ENCODE measurements at places on chromosomes 16 and 17.
A peak's percentile ranks its signal among the peaks of the same experiment; 100 is the strongest.

DNA sequence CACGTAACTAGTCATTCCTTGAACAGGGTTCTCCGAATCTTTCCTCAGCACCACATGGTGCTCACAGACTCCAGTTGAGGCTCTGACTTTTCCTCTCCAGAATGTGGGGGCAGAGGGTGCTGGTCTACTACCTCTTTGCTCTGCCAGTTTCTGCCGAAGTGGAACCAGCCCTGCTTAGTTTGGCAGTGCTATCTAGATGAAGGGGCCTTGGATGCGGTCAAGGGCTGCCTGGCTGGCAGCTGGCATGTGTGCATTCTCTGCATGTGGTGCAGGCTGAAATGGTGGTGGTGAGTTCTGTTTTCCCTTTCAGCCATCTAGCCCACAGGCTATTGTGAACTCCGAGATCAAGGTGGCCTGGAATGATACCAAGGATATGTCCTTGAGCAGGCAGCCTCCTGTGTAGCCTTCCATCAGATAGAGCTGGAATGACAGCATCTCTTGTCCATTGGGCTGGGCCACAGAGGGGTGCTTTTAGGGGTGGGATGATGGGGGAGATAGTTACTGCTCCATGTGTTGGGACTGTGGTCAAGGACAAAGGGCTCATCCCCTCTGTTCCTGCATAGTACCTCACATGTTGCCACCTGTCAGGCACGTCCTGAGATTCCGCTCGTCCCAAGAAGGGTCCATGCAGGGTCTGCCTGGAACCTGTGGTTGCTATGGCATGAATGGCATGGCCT, 2.0 kb downstream of the DYNLL2 start:
- no peak for DNase-seq

- no peak for DNase-seq
Measured at GRCh38 chr17:28917029-28917428, 14.2 kb upstream of the DHRS13 start.

DNA sequence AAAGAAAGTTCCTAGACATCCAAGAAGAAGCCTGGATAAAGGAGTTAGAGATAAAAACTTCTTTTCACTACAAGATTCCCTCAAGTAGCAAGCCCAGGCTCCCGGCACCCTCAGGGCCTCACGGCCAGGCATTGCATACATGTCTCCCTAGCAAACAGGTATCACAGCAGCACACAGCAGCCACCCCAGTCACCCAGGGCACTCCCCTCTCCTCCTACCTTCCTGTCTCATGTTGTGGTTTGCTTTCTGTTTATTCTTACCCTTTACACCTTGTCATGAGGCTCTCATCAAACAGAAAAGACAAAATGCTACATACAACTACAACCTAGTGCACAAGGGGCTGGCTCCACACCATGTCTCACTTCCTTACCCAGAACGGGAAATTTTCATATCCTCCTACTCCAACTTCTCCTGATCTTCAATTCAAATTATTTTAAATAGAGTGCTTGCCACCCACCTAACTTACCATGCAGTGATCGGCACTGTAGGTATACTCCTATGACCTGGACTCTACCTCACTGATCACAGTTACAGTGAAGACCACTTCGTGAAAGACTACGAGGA, 42.7 kb downstream of the XPO6 start:
- DNase-seq, result no peak

GRCh38 chr16:49482690-49483089, 109.1 kb downstream of the C16orf78 start:
- DNase-seq, result peak; percentile 39

DNA sequence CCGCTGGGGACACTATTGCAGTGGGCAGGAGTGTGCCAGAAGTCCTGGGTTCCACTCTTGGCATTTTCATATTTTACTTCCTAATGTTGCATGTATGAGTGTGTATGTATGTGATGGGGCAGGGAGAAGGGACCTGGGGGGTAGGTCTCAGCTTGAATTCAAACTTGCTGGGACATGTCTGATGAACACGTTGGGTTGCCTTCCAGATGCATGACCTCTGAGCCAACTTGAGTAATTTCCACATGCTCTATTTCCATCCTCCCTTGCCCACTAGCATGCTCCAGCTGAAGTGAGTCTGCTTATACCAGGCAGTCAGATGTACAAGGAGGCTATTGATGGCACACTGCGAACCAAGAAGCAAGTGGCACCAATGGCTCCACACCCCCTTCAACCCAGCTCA, 32.9 kb upstream of the SRSF1 start:
- no peak for DNase-seq

GRCh38 chr16:71552698-71553503, 24.0 kb downstream of the TAT start:
- no peak for DNase-seq

GRCh38 chr17:74599023-74599399, 6.9 kb upstream of the CD300LD start:
- DNase-seq, result no peak

DNA sequence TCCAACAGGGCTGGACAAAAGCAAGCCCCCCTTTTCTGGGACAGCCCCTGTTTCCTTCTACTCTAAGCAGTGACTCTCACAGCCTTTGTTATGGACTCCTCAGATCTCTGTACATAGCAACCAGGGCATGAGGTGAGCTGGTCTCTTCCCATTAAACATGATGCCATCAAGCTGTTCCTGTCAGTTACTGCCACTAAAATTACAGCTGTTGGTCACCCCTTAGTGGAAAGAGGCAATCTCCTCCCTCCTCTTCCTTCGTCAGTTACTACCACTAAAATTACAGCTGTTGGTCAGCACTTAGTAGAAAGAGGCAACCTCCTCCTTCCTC, 95.2 kb upstream of the SMIM36 start:
- DNase-seq, result no peak

- DNase-seq, result no peak
Measured at GRCh38 chr17:58918072-58918471, 162.4 kb downstream of the PPM1E start.

DNA sequence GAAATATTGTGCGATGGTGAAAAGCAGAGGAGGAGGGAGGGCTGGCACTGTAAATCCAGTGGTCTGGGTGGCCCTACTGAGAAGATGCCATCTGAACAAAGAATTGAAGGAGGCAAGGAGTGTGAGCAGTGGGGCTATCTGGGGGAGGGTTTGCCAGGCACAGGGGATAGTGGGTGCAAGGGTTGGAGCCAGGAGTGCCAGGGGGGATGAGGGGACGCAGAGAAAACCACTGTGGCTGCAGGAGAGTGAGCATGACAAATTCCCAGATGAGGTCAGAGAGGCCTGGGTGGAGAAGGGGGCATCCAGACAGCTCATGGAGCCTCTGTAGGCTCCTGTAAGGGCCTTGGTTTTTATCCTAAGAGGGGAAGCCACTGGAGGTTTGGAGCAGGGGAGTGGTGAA, 4.8 kb downstream of the XYLT2 start:
- no peak for DNase-seq

- no peak for DNase-seq
Measured at GRCh38 chr16:81639931-81640680, 139.0 kb upstream of the PLCG2 start.

DNA sequence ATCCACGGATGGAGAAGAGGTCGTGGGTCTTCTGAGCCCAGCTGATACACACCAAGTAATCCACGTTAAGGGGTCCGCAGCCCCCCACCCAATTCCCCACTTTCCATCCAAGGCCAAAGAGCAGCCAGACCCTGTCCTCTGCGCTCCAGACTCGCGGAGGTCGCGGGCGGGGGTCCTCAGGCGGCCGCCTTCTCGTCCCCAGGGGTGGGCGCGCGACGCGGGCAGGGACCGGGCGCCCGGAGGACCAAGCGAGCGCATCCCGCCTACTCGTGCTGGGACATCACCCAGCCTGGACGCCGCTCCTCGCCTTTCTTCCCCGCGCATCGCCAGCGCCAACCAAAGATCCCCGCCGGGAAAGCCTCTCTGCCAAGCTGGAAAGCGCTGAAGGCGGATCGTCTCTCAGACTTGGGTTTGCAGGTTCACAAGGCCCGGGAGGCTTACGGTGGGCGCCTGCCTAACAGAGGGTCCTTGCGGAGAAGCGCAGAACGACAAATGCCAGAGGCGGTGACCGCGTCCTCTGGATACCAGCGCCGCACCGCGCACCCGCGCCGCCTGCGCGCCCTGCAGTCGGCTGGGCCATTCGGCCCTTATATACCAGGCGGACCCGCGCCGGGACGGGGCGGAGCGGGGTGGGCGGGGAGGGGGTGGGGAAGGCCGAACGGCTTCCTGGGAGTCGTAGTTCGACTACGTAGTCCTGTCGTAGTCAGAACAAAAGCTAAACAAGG, 471.6 kb downstream of the SOX9 start:
- DNase-seq, result no peak

DNA sequence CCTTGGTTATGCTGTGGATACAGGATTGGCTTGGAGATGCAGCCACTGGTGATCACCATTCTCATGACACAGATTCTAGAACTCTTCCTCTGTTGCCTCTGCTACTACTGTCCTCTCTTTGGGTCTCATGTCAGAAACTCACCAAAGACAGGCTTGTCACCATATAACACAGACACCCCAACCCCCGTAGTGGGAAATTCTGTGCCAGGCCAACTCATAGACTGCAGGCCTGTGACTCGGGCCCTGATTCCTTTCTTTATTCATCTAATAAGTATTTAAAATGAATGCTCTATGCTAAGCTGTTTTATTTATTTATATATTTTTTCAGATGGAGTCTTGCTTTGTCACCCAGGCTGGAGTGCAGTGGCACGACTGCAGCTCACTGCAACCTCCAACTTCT, 9.5 kb downstream of the CYB5D2 start:
- DNase-seq, result no peak

DNA sequence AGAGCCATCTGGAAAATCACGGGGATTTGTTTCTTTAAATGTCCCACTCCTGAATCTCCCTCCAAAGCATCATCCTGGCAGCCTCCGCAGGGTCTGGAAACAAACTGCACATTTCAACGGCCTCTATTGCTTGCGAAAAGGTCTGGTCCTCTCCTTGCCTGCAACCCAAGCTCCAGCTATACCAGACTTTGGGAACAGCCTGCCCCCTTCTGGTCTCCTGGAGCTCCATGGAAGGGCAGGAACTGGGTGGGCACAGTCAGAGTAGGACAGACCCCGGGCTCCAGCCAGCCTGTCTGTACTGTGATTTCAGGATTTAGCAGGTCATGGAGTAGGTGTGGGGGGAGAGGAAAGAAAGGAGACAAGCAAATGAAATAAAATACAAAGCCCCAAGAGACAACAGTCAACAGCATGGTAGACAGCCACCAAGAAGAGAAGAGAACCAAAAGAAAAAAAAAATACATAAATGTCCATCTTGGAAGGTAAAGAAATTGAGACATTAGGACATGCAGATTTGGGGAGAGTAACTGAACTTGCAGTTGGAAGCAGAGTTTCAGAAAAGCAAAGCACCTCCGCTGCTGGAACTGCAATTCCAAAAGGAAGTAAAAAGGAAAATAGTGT, 2.7 kb downstream of the XYLT1 start:
- no peak for DNase-seq
